ENCODE measurements at places on chromosomes 16 and 17.

DNA sequence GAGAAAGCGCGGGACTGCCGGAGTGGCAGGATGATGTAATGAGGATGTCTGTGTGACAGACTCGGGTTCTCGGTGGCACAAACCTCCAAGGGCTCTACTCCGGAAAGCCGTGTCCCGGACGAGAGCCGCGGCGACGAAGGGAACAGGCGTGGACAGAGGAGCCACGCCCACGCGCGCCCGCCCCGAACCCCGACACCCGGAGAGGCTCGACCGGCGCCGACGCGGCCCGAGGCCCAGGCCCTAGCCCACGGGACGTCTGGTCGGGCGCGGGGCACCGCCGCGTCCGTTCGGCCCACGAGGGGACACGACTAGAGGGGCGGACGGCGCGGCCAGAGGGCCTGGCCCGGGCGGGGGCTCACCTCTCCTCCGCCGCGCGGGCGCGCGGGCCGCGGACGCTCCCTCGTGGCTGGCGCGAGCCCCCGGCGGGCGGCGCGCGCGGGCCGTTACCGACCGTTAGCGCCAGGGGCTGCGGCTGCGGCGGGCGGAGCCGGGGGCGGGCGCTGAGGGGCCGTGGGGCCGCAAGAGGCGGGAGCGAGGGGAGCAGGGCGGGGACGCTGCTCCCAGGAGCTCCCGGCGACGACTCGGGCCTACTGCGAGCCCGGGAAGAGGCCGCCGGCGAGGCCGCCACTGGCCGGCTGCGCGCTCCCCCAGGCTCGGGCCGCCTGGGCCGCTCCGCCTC, 2.1 kb upstream of the IRX5 start:
- DNase-seq, result no peak

DNA sequence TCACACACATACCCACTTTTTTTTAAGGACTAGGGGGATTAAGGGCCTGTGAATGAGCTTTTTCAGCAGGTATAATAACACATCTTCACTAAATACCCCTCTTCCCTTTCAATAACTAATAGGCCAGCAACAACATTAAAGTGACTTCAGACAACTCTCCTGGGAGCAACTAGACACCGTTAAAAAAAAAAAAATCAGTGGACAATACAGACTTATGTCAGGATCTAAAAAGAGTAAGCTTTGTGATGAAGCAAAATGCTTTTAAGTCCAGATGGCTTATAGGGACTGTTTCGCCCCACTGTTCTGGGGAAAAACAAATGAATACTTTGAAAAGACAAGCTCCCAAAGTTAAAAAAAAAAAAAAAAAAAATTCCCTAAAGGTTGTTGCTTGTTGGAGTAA, 29.0 kb downstream of the SPAG9 start:
- DNase-seq, result no peak

DNA sequence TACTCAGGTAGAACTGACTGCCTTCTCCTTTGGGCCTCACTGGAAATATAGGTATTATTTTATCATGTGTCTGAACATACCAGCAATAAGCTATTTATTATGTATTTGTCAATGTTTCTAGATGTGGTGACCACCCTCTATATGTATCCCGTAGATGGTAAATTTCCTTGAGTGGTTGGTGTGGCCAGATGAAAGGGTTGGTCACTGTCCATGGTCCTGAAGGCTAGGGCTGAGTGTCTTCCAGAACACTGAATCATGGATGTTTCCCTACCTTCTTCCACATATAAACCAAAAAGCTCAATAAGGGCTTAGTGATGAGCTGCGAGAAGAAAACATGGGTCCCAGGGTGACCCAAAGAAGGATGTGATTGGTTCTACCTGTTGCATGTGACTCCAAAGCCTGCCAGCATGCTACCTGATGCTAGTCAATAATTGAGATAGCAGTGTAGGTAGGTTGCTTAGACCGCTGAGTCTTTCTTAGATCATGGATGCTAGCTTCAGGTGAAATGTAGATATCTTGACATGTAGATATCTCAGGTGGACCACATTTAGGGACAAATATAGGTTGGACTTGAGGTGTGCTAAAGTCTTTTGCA, 150.3 kb downstream of the ASIC2 start:
- DNase-seq, result no peak

GRCh38 chr17:68133346-68134045, 98.0 kb downstream of the KPNA2 start:
- DNase-seq, result no peak

GRCh38 chr16:49755313-49755620, 100.6 kb downstream of the ZNF423 start:
- no peak for DNase-seq

DNA sequence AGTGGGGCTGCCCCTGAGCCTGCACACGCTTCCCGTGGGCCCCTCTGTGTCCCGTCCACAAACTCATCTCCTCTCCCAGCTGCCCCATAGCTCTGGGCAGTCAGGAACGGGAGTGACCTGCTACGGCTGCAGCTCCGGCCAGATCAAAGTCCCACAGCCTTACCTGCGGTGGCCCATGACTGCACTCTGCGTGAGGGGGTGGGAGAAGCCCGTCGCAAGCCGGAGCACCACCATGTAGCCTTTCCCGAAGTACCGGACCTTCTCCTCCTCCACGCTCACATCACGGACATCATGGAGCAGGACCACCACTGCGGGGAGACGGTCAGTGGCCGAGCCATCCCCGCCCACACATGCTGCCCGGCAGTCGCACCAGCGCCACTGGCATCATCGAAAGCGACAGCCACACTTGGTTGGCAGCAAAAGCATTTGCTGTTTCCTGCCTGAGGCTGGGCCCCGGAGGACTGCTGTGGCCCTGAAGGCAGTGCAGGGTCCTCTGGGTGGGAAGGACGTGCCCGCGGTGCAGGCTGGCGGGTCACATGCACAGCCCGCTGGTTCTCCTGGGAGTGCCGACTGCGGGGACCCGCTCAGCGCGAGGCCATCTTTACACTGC, 6.2 kb downstream of the CYBC1 start:
- no peak for DNase-seq

DNA sequence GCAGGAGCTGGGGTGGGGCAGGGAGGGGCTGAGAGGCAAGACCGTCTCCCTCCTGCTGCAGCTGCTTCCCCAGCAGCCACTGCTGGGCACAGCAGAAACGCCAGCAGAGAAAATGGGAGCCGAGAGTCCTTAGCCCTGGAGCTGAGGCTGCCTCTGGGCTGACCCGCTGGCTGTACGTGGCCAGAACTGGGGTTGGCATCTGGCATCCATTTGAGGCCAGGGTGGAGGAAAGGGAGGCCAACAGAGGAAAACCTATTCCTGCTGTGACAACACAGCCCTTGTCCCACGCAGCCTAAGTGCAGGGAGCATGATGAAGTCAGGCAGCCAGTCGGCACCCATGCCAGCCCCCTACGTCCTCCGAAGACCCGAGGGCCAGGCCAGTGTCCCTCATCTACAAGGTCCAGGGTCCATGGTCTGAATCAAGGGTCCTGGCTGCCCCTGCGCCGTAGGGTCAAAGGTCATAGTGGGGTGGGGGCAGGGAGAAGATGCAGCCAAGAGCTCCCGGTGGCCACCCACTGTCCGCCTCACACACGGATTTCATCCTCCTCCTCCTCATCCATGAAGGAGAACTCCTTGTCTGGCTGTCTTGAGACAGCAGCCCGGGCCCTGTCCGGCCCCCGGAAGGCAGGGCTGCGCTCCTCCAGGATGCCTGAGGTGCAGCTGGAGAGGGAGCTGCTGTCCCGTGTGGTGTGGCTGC, 23.4 kb upstream of the CPSF4L start:
- DNase-seq, result no peak

DNA sequence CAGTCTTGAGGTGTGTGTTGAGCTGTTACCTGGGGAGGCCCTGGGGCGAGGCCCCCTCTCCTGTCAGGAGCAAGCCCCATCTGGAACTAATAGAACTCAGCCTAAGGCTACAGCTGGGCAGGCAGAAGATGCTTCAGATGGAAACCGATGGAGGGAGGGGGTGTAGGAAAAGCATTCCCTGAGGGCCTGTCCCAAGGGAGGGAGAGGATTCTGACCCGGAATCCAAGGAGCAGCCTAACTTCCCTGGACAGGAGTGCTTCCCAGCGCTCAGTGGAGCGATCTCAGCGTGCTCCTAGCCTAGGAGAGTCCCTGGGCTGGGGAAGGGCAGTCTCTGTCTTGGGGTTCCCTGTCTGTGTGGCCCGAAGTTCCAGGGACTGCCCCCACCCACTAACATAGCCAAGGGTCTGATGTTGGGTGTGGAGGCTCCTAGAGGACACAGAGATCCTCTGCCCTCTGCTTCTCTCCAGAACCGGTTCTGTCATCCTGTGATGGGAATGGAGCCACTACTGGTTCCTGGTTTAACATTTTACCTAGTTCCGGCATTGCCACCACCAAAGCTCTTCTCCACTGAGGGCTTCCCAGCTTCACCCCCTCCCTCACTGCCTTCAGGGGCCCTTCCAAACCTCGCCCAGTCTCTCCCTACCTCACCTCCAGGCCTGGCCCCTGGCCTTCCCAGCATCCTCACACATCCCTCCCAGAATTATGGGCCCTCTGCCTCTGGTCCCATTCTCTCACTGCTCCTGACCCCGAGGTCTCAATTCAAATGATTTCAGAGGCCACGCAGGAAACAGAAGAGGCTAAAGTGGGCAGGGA, 58.7 kb downstream of the RTN4RL1 start:
- DNase-seq, result no peak

DNA sequence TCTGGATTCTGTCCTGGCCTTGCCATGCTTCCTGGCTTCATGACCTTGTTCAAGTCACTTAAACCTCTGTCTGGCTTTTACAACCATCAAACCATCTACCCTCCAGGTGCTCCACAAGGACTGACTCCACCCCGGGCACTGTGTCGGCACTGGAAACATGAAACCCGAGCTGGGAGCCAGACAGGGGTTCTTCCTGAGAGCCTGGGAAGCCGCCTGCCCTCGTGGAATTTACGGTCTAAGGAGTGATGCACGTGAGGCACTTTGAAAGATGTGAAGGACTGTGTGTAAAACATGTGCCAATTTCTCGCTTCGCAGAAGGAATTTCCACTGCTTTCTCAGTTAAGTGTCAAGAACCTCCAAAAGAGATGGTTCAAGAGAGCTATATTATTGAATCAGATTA, 11.6 kb downstream of the CDK5R1 start:
- DNase-seq, result no peak

DNA sequence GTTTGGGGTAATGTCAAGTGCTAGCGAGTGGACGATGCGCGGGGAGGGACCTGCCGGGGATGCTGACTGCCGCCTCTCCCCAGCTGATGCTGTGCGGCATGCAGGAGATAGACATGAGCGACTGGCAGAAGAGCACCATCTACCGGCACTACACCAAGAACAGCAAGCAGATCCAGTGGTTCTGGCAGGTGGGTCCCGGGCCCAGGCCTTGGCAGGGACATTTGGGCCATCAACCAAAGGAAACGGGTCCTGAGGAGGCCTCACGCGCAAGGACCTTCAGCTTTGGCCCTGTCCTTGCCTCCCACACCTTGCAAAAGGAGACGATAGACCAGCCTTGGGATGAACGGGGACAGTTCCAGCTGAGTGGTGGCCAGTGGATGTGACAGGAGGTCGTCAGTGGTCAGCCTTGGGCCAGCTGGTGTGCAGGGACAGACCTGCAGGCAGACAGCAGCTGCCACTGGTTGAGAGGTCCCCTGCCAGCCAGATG, 13.6 kb upstream of the CLEC18A start:
- DNase-seq, result no peak

DNA sequence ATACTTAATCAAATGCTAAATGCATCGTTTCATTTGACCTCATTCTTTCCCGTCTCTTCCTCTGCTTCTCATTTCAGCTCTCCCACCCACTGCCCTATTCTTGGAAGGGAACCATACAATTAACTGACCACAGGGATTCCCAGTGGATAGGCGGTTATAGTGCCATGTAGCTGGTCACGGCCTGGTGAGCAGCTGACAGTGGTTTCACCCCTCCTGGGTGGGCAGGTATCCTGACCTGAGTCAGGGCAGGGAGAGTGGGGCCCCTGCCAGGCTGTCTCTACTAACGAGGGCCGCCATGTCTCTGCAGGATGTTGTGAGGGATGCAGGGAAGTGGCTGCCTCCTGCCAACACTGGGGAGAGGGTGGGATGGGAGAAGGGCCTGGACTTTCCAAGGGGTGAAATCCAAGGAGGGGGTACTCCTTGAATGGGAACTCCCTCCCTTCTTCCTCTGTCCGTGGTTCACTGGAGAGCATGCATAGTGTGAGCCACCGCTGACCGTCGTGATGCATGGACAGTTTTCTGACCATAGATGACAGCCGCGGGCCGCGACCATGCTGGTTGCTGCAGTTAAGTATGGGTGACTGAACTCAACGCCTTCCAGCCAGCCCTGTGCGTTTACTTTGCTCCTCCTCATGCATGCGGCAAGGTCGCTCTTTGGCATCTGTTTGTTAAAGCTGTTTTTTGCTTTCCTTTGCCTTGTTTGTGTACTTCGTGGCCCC, 95.9 kb downstream of the RPTOR start:
- DNase-seq, result no peak

DNA sequence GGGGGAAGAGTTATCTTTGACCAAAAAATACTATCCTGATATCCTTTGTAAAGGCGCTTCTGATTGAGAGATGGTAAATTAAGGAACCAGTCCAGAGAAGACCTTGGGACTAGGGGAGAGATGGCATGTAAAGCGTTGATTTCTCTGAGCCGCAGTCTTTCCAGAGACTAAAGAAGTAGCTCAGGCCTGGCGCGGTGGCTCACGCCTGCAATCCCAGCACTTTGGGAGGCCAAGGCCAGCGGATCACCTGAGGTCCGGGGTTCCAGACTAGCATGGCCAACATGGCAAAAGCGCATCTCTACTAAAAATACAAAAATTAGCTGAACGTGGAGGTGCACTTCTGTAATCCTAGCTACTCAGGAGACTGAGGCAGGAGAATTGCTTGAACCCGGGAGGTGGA, 625 bp upstream of the CENPT start:
- no peak for DNase-seq

DNA sequence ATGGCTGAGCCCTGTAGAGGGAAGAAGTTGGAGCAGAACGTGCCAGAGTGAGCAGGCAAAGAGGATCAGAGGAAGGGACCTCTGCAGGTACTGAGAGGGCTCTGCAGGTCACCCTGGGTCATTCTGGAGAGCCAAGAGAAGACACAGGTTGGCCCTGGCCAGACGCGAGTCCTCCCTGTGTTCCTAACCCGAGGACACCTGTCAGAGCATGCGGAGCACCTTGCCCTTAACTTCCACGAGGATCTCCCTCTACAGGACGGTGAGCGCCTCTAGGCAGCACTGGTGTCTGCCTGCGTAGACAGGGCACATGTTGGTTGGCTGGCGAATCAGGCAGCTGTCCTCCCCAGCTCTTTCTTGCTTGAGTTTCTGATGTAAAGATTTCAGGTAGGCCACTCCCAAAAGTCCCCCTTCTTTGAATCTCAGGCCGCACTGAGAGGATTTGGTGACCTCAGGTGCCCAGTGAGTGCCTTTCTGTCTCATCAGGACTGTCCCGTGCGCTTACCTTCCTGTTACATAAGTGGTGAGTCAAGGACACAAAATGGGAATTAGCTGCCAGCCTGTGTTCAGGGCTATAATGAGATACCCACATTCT, 45.3 kb downstream of the MPRIP start:
- no peak for DNase-seq

Measured in T-helper 1 cell (primary cell).